ENCODE measurements at places on chromosomes 4 and X.

DNA sequence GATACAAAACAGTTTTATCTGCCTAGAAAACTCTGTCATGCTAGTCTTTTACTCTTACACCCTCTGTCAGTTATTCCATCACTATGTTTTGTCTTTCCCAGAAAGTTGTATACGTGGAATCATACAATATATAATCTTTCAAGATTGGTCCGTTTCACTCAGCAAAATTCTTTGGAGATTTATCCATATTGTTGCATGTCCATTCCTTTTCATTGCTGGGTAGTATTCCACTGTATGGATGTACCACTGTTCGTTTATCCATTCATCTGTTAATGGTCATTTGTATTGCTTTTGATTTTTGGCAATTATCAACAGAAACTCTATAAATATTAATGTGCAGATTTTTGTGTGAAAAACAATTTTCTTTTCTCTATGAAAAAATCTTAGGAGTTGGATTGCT lies 63.1 kb downstream of the GLUD2 start:
- DNase-seq = no peak

- DNase-seq = no peak
Observed at GRCh38 chrX:134246282-134246681, 9.3 kb downstream of the CCDC160 start.

GRCh38 chr4:7384003-7384928 lies 50.5 kb downstream of the PSAPL1 start:
- DNase-seq = no peak

DNA sequence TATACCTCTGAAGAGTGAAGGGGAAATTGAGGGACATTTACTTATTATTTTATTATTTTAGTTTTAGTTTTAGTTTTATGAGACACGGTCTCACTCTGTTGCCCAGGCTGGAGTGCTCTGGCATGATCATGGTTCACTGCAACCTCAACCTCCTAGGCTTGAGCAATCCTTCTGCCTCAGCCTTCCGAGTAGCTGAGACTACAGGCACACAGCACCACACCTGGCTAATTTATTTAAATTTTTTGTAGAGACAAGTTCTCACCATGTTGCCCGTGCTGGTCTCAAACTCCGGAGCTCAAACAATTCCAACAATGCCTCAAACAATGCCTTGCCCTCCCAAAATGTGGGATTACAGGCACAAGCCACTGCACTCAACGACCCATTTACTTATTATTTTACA lies 68.4 kb upstream of the BMP2K start:
- DNase-seq = no peak

GRCh38 chrX:41688835-41689234 lies at the start of gene GPR34:
GPR34 (plus strand) TSS chrX:41688973; CDS start chrX:41695634, 6,661 bp downstream.
- DNase-seq = peak; percentile 12

DNA sequence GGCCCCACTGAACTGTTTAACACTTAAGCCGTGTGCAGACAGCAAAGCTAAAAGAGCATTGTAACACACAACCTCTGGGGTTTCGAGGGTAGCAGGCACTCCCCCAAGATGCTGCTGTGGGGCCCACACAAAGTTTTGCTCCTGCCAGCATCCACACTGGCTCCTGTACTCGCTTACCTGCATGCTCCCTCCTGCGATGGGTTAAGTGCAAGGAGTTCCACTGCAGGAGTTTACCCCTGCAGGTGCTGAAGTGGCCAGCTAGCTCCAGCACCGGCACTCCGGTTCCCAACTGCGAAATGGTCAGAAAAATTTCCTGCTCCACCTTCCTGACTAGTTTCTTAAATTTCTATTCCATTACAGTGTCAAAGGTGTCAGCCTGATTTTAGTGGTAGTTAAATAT lies 443.5 kb downstream of the PCDH10 start:
- no peak for DNase-seq

GRCh38 chrX:24347881-24348280 lies 12.6 kb upstream of the SUPT20HL1 start:
- DNase-seq = no peak

- no peak for DNase-seq
Observed at GRCh38 chrX:2385224-2385623, 115.6 kb downstream of the DHRSX start.

GRCh38 chrX:149313871-149314371 lies 191.2 kb downstream of the IDS start:
- DNase-seq = no peak

All from activated T-cell treated with anti-CD3 and anti-CD28 coated beads, Interleukin-2, amount 50 U/mL, for 72 hours (primary cell).